Activated T-helper 9 cell treated with anti-CD3 and anti-CD28 coated beads, Interleukin-2, amount 50 U/mL, for 16 hours (primary cell): ENCODE measurements at places on chromosomes 4 and X.

- DNase-seq, result no peak
Observed at GRCh38 chr4:146134761-146135445, 40.6 kb upstream of the LSM6 start.

DNA sequence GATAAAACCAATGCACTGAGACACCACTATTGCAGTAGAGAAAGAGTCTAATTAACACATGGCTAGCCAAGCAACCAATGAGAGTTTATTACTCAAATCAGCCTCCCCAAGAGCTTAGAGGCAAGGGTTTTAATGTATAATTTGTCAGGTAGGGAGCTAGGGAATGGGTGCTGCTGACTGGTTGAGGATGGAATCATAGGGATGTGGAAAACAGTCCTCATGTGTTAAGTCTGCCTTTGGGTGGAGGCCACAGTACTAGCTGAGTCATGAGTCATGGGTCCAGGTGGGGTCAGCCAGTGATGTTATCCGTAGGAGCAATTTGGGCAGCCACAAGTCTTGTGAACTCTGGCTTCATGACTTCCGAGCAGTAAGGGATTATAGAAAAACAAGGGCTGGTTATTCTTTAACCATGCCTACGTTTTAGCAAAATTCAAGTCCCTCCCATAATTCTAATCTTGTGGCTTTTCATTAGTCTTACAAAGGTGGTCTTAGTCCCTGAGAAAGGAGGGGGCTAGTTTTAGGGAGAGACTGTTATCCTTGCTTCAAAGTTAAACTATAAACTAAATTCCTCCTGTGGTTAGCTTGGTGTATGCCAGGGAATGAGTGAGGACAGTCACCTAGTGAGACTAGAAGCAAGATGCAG, 25.1 kb upstream of the PLAC8 start:
- no peak for DNase-seq

DNA sequence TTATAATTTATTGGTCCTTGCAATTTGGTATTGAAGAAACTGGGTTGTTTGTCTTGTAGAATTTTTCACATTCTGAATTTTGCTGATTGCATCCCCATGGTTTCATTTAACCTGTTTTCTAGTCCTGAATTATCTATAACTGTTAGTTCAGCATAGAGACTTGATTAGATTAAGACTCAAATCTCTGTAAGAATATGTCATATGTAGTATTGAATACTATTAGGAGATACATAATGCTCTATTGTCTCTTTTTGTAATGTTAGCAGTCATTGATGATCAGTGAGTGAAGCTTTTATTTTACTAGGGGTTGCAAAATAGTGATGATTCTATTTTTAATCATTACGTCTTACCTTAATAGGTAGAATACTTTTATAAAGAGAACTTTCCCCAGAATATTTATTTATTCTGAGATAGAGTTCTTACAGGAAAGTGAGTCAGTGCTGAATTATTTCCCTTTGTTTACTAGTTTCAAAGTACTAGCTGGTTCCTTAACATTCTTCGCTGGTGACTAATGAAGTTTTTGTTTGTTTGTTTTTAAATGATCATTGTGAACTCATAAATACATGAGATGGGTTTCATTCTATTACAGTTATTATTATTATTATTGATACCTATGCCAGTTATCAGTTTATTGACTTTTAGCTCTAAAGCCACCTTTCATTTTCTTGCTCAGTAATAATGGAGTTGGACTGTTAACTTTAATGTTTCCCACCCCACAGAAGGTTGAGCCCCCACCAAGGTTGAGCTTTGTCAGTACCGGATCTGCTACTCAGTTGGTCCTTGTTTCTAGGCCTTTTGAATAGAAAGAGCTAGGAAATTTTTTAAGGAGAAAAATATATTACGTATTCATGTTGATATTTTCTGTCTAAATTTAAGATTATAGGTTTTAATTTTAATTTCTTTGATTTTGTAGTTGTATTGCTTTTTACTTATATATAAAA, 102.3 kb downstream of the LARP1B start:
- no peak for DNase-seq

DNA sequence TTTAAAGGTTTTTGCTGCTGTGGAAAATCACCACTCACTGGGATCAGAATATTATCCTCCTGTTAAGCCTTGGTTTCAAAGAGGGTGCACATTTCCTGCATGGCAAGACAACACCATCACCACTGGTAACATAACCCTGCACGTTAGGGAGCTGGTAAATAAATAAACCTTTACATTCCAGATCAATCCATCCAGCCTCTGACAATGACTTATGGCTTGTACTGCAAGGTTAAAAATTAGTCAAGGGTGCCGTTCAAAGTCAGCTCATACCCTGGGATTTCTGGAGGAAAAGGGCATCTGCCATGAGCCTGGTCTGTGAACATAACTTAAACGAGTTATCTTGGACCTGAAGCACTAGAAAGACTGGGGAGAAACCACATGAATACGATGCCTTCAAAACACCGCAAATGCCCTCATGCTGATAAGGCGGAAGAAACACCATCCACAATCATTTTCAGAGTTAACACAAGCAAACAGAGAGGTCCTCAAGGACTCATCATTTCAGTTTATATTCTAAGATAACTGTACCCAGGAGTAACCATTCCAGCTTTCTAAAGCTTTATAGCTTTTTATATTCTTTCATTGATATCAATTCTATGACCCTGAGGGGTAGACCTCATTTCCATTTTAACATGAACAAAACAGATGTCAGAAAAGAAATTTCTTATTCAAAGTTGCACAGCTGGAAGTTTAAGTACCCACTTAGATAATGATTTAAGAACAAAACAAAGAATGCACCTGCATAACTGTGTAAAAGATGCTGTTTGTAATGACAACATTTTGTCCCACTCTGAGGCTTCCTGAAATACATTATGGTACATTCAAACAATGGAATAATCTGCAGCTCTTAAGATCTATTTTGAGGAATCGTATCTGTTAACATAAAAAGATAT, 103.1 kb downstream of the NPNT start:
- no peak for DNase-seq

GRCh38 chr4:166600264-166600663, 634.0 kb downstream of the SPOCK3 start:
- DNase-seq, result no peak

DNA sequence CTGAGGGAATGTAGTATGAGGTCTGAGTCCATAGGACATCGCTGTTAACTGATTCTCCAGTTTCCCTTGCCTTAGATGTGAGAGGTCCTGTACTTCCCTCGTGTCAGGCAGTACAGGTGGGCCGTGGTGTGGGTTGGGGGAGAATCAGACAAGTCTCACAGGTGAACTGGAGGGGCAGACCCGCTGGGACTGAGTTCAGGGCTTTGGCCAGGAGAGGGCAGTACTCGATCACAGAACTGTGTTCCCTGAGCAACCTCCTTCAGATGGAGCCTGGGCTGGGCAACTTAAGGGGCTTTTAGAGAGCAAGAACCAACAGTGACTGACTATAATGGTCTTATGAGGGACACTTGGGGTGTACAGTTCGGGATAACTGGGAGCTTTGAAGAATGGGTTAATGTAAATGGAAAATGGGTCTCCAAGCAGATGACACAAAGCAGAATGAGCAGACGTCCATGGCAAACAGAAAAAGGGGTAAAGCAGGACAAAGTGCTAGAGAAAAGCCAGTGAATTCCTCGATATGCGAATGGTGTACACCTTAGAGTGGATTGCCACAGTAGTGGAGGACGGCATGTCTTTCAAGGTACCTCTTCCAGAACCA, 83.6 kb downstream of the CCNG2 start:
- DNase-seq, result peak; percentile 18

GRCh38 chrX:133434197-133434820, 19.0 kb upstream of the GPC4 start:
- no peak for DNase-seq
